Stomach (tissue), 19 donors: ENCODE measurements at places on chromosomes 3 and 15. TPM values are rescaled to one million over a fixed set of nuclear protein-coding genes. Genes with fewer than 3 reads are reported as not detected.

The TRIM42 gene
- total RNA-seq = not detected

The KPNA4 gene
- total RNA-seq = 23.2 TPM

The CSTA gene
- 4.6 TPM for total RNA-seq

- no peak overlapping the region for H3K4me3 ChIP-seq
- peak; percentile 47 for DNase-seq
- H3K27me3 ChIP-seq = no peaks in the 10 kb centered on the region
- H3K27ac ChIP-seq = peak overlapping the region; percentile 85
- H3K36me3 ChIP-seq = no peaks in the 10 kb centered on the region
- peaks cover 23% of the 10 kb centered on the region for H3K4me1 ChIP-seq
Measured at GRCh38 chr3:42080453-42080872, 10.7 kb upstream of the TRAK1 start.

DNA sequence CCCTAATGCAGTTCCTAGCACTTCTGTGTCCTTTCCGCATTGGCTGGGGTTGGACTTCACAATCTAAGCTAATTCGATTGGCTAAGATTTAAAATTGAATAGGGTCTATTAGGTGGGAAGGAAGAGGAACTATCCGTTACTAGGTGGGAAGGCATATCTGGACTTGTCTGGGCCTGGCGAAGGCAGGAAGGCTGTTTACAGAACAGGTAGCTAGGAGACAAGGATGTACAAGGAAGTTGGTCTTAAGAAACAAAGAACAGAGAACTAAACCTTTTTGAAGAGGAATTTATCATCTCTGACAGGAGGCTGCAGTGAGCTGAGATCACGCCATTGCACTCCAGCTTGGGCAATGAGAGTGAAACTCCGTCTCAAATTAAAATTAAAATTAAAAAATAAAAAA lies 17.3 kb upstream of the ATG7 start:
- peaks cover 8% of the 10 kb centered on the region for H3K4me1 ChIP-seq
- no peak overlapping the region for H3K27ac ChIP-seq
- H3K36me3 ChIP-seq = peaks cover 13% of the 10 kb centered on the region
